Stimulated activated CD4-positive, alpha-beta T cell treated with anti-CD3 and anti-CD28 coated beads, Interleukin-4, amount 100 ng/mL, for 1 hour (primary cell): ENCODE measurements at places on chromosomes 7 and 10.

DNA sequence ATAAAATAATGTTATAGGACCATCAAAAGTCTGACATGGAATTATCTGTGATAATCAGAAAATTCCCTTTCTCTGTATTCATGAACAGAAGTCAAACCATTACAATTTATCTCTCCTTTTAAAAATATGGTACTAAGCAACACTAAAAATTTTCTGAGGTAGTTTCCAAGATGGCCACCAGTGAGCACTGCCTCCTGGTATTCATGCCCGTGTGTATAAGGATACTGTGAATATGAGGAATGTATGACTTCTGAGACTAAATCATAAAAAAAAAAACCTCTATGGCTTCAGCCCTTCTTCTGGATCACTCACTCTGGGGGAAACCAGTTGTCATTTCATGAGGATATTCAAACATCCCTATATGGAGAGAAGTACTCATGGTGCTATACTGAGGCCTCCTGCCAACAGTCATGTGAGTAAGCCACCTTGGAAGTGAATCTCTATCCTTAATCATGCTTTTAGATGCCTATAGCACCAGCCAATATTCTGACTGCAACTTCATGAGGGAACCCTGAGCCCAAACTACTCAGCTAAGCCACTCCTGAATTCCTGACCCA lies 41.1 kb downstream of the SIRT1 start:
- DNase-seq, result no peak

GRCh38 chr10:75294031-75294437 lies 58.3 kb upstream of the COMTD1 start:
- no peak for DNase-seq

- DNase-seq, result no peak
Observed at GRCh38 chr10:49187044-49187484, 1.1 kb downstream of the TMEM273 start.

DNA sequence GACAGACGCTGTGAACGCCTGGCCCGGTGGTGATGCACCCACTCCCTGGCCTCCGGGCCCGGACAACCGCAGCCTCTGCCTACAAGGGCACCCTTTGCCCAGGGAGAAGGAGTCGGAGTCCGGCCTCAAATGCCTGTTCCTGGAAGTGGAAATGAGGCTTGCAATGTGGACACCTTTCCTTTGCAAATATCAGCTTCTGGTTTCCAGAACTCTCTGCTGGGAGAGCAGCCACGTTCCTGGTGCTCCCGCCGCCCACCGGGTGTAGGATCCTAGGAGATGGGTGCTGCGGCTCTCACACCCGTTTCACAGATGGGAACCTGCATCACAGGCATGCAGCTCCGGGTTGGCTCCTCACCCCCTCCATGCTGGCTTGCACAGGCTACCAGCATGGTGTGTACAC lies 2.9 kb downstream of the FOXL3 start:
- DNase-seq, result no peak

GRCh38 chr10:47423476-47423875 lies 39.4 kb upstream of the ZNF488 start:
- no peak for DNase-seq

DNA sequence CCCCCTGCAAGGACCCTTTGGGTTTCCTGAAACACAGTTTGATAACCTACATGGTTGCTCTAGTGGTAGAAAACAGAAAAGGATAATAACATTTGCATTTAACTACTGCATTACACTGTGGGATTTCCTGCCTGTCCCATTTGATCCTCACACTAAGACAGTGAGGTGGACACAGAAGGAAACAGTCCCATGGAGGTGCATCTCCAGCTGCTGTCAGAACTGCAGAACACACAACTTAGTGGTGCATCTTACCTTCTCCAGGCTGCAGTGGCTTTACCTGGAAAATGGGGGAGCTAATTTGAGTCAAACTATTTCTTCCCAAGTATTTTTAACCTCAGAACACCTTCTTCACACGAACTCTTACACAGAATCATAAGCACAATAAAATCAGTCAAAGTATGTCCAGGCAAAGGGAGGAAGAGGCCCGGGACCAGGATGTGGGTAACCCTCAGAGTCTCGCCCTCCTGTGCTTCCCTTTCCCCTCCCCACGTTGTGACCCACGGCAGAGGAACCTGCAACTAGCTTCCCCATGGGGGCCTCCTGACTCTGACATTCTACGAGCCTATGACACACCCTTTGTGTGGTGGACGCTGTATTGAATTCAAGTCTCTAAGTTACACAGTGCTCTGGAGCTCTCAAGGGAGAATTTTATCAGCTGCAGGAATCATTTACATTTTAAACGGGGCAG lies 33.7 kb downstream of the SCRN1 start:
- DNase-seq, result no peak

GRCh38 chr7:36161996-36162395 lies 8.9 kb downstream of the EEPD1 start:
- DNase-seq, result no peak

DNA sequence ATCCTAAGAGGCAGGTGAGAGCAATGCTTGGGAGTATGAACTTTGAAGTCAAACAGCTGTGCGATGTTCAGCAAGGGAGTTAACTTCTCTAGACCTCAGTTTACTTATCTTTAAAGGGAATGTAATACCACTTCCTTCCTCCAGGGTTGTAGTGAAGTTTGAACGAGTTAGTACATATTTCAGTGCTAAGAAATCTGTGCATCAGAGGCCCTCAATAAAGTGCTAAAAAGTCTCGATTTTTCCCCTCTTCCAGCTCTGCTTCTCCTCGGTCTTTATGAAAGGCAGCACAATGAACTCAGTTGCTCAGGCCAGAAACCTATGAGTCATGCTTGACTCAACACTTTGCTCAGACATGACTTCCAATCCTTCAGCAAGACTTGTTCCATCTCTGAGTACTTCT lies 418.9 kb downstream of the MDFIC start:
- DNase-seq, result no peak

DNA sequence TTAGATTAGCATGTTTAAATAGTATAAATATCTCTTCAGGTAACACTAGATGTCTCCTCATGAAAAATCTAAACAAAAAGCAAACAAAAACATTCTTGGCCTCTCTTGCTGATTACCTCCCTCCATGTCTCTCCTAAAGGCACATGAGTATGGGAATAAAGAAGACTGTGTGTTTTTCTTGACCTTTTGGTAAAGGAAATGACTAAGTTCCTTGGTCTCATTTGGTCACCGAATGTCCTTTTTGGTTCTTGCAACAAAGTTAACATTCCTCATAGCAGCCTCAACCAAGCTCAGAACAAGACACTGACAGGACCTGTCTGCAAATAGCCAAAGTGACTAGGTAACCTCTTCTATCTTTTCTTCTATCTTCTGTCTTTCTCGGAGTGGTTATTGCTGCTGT lies 35.5 kb downstream of the POM121L12 start:
- no peak for DNase-seq

- DNase-seq, result no peak
Observed at GRCh38 chr7:24797270-24797669, 40.0 kb upstream of the GSDME start.

GRCh38 chr10:49679480-49679893 lies at the start of gene C10orf53:
Gene C10orf53 (plus strand): TSS chr10:49679651. CDS start chr10:49679698, 47 bp downstream.
- no peak for DNase-seq

- no peak for DNase-seq
Observed at GRCh38 chr10:113042868-113043267, 92.8 kb downstream of the TCF7L2 start.

DNA sequence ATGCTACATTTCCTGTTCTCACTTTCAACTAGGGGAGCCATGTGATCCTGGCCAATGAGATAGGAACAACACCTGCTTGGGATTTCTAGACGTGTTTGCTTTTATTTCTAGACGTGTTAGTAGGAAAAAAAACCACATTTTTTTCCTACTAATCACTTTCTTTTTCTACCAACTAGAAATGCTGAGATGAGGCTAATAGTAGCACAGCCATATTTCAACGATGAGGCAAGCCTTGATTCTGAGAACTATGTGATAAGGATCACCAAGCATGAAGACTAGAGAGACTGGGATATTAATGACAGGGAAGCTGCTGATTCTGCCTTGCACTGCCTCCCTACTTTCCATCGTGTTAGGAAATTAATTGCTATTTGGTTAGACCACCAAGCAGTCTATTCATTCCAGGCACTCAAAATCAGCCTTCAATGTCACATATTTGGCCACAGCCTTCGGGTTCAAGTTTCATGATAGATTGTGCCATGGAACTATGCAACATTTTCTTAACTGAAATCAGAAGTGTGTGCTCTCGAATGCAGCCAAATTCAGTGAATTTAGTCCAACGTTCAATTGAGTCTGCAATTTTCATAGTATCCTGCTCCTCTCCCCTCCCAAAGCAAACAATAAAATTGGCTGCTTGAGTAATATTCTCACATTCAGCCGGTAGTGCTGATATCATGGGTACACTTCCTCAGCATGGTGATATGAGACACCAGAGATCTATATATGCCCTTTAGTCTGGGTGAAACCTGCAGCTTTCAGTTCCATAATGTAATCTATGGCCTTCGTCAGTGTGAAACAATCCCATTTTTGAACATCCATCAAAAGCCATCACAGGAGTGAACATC lies 98.1 kb downstream of the GPR37 start:
- DNase-seq, result no peak

DNA sequence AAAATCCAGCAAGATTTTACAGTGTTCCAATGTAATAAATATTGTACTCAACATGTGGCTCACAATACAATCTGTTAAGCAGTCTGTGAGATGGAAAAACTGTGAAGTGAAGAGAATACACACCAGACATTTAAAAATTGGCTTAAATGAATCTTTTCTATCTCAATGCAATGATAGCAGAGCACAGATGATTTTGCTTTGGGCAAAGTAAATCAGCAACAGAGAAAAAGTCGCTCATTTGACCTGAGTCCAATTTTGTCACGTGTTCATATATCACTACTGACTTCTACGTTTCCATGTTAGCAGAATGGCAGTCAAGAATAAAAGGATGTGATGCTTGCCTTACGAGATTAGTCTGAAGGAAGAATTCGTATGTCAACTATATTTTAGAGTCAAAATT lies 506.7 kb downstream of the POM121L12 start:
- DNase-seq, result no peak

GRCh38 chr10:12405342-12406320 lies 56.3 kb downstream of the CAMK1D start:
- DNase-seq, result no peak

GRCh38 chr10:5775685-5776084 lies 37.5 kb downstream of the GDI2 start:
- DNase-seq, result peak; percentile 75

DNA sequence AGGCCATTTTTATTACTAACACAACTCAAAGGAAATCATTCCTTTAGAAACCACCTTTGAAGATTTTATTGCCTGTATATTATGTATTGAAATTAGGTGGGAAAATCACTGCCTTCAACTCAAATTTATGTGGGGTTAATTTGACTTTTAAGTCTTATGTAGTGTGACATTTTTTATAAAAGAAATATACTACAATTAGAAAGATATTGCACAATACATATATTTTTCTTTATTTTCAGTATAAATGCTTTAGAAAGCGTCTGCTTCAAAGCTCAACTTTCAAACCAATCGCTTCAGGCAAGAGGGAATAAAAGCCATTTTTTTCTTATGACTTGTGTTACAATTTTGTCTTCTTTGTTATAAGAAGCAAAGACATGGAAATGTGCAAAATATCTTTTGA lies 337.4 kb upstream of the ZWINT start:
- no peak for DNase-seq

DNA sequence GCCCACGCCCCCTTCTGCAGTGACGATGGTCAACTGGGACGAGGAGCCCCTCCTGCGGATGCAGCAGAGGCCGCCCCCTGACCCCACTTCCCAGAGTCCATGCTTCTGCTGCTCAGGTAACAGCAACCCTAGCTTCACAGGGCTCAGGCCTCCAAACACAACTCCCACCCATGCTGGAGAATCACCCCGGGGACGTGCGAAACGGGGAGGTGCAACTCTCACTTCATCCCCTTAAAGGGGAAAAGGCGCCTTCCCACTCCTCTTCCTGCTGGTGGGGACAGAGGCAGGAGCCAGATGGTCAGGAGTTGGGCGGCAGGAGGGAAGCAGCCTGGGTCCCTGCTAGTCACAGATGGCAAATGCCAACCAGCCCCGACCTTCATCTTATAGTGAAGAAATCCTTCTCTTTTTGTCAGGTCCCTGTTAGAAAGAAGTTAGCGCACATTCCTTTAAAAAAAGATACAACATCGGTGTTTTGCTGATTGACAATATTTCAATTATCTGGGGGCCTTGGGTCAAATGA lies 155.4 kb downstream of the DIP2C start:
- no peak for DNase-seq

DNA sequence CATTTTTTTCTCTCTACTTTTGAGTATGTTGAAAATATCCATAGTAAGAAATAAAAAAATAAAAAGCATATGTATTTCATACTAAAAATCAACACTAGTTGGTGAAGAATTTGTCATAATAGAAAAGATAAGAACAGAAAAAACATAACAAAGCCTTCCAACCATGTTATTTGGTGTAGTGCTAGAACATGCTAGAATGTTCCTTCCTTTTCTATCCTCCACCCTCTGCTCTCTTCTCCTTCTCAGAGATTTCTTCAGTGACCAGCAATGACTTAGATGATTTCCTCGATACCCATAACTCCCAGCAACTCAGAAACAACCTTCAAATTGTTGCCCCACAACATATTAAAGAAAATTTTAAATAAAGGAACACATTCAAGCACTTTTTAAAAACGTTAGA lies 2.6 kb downstream of the ZC3HAV1 start:
- no peak for DNase-seq

DNA sequence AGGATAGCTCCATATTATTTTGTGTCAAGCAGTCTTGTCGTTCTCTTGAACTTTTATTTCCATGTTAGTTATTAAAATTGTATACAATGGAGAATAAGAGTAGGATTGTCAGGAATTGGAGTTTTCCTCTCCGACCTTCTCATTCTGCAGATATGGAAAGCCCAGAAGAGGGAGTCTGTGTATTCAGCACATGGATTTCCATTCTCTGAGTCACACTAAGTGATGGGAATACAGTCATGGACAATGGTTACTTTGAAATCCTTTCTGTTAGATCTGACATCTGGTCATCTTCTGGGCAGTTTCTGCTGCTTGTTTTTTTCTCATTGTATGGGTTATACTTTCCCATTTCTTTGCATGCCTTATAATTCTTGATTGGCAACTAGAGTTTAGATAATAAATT lies 5.0 kb upstream of the TASOR2 start:
- DNase-seq, result no peak

DNA sequence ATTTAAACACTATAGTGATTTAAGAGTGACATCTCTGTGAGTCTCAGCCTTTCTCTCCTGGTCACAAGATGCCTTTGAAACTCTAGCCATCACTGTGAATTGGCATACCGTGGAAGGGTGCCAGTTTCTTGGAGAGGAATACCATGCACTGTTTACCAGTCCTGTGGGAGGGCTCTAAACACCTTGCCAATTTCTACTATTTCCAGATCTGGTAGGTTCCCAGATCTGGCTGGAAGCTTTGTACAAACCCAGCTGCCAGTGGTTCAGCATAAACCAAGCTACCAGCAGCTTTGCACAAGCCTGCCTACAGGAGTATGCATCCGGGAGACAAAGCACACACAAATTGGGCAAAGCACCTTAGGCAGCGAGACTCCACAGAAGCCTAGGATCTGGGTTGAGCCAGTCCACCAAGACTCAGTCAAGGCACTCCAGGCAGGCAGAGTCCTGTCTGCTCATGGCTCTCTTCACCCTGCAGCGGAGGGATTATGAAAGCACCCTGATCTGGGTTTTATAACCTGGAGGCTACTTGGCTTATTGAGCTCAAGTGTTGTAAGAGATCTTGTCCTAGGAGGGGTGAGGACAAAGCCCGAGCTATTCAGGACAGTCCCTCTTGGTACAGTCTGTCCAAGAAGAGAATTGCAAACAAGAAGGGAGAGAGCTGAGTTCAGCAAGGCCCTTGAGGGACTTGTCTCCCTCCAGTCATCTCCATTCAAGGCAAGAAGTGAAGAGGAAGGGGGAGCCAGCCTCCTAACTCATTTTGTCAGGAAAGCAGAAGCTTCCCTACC lies 23.6 kb downstream of the MCM10 start:
- no peak for DNase-seq
